ENCODE measurements at places on chromosomes 13 and 19.

DNA sequence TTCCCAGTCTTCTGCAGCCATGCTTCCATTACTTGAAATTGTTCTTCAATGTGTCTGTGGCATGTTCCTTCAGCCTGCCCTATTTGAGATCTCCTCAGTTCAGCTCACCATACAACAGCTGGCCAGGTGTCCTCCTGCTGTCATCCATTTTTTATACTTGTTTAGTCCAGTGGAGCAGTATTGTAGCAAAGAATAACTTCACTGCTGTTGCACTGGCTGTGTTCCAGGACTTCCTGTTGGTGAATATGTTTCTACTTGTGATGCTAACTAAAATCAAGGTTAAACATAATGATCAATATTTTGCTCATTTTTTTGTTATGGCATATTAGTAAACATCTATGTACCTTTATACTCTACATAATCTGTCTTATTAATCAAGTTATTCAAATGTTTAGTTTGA is 1394.1 kb downstream of the PCDH9 start:
- no peak for DNase-seq

DNA sequence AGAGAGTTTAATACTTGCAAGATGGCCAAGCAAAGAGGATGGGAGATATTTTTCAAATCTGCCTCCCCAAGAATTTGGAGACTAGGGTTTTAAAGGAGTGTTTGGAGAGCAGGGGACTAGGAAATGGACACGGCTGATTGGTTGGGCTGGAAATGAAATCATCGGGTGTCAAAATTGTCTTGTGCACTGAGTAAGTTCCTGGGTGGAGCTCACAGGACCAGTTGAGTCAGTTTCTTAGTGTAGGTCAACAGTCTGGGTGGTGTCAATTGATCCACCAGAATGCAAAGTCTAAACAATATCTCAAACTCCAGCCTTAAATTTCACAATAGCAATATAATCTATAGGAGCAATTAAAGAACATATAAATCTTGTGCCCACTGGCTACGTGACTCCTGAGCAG is 23.0 kb upstream of the CEACAM4 start:
- no peak for DNase-seq

DNA sequence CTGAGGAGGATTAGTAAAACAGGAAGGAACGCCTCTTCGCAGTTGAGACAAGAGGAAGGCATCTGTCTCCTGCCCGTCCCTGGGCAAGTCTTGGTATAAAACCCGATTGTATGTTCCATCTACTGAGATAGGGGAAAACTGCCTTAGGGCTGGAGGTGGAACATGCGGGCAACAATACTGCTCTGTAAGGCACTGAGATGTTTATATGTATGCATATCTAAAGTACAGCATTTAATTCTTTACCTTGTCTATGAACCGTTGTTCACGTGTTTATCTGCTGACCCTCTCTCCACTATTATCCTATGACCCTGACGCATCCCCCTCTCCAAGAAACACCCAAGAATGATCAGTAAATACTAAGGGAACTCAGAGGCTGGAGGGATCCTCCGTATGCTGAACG is 722 bp upstream of the TIMM50 start:
- no peak for DNase-seq

- no peak for DNase-seq
These were observed 63.6 kb downstream of the ZNF429 start for GRCh38 chr19:21568816-21569493.

GRCh38 chr13:113562085-113562749 is 22.3 kb upstream of the TFDP1 start:
- DNase-seq: peak; percentile 96

- DNase-seq: no peak
These were observed 1713.1 kb upstream of the PCDH20 start for GRCh38 chr13:63128716-63129115.

Data from vagina (tissue), 2 donors.